ENCODE measurements at places on chromosomes 12 and 14.

GRCh38 chr12:105977652-105978051, 161.1 kb downstream of the NUAK1 start:
- no peak for DNase-seq

DNA sequence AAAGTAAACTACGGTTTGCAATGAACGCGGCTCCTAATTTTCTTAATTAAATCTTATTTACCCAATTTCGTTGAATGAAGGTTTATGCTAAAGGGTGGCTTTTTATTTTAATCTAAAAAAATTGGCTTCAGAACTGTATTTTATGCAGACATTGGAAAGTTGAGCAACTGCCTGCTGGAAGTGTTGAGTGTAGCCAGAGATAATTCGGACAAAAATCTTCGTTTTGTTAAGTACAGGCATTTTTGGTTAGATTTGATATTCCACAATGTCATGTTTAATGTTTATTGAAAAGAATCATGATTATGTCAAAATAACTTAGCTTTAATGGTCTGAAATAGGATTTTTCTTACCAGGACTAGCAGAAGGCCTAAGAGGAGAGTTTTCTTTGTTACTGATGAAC, 875 bp downstream of the IRAK3 start:
- no peak for DNase-seq

DNA sequence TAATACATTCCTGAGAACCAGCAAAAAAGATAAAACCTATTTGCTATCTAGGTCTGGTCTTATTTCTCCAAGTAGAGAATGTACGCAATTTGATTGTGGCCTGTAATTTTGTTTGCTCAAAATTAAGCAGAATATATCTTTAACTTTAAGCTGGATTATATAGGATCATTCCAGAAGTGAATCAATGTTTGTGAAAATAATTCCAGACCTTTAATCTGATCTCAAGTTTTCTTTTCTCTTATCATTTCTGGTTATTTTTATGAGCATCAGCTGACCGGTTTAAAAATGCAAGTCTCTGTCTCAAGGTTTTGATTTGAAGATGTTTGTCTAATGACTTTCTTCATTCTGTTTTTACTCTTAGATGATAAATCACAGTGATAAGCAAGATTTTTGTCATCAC, 997.9 kb upstream of the FLRT2 start:
- no peak for DNase-seq

GRCh38 chr12:70854881-70855568, 65.5 kb downstream of the PTPRR start:
- DNase-seq = no peak

DNA sequence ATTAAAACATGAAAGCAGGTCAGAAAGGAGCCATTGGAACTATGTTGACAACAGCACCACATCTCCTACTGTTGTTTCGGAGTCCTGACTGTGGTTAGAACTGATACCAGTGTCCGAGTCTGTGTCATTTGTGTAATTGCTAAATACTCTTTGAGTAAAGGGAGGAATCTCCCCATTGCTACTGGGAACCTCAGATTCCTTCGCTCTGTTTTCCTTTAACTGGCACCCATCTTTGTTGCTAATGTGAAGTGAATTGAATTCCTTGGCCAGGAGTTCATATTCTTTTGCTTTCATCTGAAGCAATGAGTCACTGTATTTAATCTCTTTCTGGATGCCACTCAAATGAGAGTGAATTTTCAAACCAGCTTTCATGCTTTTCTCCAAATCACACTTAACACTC, 31.5 kb downstream of the RASSF9 start:
- DNase-seq = no peak

GRCh38 chr12:54019924-54020590, 8.2 kb upstream of the HOXC6 start:
- DNase-seq = no peak

GRCh38 chr12:58966939-58967338, 46.6 kb upstream of the LRIG3 start:
- no peak for DNase-seq

DNA sequence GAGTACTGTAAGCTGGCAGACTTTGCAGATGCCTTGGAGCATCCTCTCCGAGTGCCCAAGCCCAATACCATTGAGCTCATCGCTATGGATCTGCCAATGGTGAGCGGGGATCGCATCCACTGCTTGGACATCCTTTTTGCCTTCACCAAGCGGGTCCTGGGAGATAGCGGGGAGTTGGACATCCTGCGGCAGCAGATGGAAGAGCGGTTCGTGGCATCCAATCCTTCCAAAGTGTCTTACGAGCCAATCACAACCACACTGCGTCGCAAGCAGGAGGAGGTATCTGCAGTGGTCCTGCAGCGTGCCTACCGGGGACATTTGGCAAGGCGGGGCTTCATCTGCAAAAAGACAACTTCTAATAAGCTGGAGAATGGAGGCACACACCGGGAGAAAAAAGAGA, 41.6 kb downstream of the FIGNL2 start:
- no peak for DNase-seq

DNA sequence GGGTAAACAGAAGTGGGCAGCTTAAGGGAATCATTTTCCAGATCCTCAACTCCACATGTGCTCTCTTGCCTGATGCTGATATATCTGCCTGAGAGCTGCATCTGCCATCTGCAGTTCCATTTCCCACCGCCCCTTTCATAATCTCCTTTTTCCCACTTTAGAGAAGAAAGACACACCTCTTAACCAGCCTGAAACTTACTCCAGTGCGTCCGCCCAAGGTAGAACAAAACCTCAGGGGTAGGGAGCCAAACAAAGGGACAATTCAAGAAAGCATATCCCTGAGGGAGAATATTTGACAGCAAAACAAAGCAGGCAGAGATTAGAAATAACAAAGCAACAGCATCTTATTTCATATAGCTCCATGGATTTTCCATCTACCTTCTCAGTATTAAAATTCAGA, 4.3 kb downstream of the MDM1 start:
- DNase-seq = no peak

- no peak for DNase-seq
These were observed 55.9 kb upstream of the GPR68 start for GRCh38 chr14:91300283-91300895.

DNA sequence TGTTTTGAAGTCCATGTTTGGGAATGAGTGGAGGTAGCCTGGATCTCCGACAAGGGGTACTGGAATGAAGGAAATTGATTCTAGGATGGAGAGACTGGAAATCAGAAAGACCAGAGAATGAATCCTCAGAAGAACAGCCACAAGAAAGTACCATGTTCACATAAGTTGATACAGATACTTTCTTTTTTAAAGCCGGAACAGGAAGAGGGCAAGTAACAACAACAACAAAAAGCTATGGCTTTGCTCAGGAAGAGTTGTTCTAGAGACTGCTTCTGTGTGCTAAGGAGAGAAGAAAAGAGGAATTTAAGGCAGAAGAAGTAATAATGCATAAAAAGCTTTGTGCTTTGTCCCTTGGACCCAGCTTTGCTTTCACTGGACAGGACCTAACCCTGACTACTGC, 6.2 kb downstream of the TC2N start:
- DNase-seq = no peak

DNA sequence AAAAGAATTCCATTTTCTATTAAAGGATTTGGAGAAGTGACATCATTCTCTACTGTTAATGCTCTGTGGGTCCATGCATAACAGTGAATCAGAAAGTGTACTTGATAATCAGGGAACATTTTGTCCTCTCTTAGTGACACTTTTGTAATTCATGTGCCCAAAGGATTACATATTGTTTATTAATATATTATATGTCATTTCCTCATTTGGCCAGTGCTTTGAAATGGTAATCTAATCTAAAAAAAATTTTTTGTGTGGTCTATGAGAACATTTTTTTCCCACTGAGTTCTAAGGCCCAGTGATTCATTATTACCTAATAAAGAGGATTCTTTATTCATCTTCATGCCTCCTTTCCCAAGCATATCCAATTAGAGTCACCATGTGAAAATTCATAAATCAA, 79.7 kb upstream of the MYF6 start:
- DNase-seq = no peak

DNA sequence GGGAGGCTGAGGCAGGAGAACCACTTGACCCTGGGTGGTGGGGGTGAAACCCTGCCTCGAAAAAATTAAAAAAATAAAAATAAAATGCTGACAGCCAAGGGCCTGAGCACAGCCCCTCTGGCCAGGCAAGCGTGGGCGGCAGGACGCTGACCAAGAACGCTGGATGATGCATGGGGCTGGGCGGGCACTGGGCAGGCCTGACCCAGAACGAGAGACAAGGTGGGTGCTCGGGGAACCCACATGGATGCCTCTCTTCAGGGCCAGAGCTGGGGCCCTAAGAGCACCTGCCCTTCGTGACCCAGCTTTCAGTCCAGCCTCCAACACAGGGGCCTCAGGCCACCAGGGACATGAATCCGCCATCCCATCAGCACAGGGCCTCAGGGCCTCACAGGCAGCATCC, 11.3 kb downstream of the GALNT9 start:
- no peak for DNase-seq

GRCh38 chr12:90965204-90965603, 10.2 kb upstream of the CCER1 start:
- no peak for DNase-seq

- no peak for DNase-seq
These were observed 25.9 kb downstream of the NOC4L start for GRCh38 chr12:132170094-132170636.

DNA sequence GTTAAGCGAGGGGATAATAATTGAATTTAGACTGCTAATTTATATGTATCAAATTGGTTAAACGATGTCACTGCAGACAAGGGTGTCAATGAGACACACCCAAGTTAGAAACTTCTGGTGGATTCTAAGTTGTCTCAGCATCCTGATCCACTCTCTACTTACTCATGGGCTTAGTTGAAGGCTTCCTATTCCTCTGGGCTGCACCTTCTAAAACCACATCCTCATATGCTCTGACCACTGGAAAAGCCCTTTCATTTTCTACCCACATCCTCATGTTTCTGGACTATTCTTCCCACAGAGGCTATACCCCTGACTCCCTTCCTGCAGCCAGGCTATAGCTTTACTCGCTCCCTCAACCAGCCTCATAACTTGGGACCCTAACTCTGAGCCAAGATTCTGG, 493.8 kb downstream of the VRK1 start:
- DNase-seq = no peak

DNA sequence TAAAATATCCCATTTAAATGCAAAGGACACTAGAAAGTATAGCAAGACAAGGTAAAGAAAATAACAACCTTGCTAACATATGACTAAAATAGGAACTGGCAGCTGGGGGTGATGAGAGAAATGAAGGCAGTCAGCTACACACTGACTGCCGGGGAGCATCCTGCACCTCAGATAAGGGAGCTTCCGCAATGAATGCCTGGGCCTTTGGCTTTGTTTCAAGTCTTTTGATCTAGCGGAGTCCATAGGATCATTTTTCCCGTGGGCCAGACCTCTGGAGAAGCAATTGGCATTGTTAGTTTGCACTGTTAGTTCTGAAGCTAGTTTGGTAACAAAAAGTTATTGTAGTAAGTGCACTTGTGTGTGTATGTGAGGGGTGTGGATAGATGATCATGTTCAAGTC, 639.9 kb downstream of the DIO2 start:
- DNase-seq = no peak

- no peak for DNase-seq
These were observed 579.1 kb downstream of the TMTC2 start for GRCh38 chr12:83265808-83266207.

DNA sequence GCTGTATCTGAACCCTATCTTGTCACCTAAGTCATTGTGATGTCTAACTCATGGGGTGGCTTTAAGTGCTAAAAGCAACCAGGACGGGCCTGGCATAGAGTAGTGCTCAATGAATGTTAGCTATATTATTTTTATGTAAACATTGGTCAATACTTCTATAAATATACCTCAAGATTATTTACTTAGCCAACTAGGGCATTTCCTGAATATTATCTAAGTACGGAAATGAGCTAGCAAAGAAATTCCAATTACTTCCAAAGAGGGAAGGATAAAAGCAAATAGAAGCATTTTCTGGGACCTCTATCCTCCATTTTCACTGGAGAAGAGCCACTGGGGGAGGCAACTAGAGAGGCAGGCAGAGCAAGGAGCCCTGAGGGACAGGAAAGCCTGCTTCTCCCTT, 20.6 kb downstream of the CCDC92 start:
- DNase-seq = no peak

- no peak for DNase-seq
These were observed 1.7 kb downstream of the USP44 start for GRCh38 chr12:95549392-95550084.

- DNase-seq = no peak
These were observed 393.3 kb upstream of the PRICKLE1 start for GRCh38 chr12:42982828-42983227.

GRCh38 chr14:88791629-88792472, 902 bp downstream of the EML5 start:
- DNase-seq = peak; percentile 9

DNA sequence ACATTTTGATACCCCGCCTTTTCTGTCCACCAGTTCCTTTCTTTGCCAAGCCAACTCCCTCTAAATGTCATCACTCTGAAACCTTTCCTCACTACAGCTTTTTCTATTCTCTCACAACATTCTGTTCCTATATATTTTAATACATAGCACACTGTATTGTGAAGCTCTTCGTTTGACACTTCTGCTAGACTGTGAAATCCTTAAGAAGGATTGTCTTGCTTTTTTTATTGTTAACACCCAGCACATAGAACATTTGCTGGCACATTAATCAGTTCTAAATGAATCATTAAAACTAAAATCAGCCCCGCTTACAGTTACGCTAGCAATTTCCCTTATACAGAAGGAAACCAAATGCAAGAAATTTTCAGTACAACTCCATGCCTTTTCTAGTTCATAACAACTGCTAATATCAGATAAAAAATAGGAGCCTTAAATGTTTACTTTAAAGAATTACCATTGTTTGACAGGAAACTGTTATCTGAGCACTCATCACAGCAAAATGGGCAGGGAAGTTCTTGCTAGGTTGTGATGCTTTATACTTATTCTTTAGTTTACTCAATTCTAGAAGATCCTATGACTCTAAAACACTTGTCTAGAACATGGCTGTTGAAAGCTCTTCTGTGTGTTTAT, 93.5 kb downstream of the PPP1R12A start:
- no peak for DNase-seq

GRCh38 chr12:128856791-128857078, 3.5 kb downstream of the GLT1D1 start:
- no peak for DNase-seq

- DNase-seq = no peak
These were observed 24.7 kb downstream of the CLEC2D start for GRCh38 chr12:9694241-9694640.

- no peak for DNase-seq
These were observed 113.8 kb downstream of the RERGL start for GRCh38 chr12:17976202-17976601.

- DNase-seq = no peak
These were observed 183.8 kb downstream of the CCDC59 start for GRCh38 chr12:82174383-82174782.

GRCh38 chr12:104763168-104763805, 194.8 kb downstream of the SLC41A2 start:
- DNase-seq = no peak

GRCh38 chr12:121603581-121603980, 22.7 kb upstream of the ORAI1 start:
- no peak for DNase-seq

DNA sequence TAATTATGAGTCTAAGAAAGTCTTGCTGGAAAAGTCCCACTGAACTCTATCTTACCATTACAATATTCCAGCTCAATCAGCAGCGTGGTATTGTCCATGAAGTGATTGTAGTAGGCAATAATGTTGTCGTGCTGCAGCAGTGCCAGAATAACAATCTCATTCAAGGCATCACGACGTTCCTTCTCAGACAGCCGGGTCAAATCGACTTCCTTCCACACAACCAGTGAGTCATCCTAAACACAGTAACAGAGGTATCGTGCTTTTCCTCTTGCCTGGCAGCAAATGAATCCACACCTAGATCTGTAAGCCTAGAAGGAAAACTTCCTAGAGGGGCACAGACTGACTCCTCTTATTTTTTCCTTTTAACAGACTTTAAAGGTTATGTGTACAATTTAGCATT, 2.9 kb downstream of the NEK9 start:
- DNase-seq = no peak

Measured in HuH-7 (cell line).